ENCODE measurements at places on chromosomes 11 and 22.
A peak's percentile ranks its signal among the peaks of the same experiment; 100 is the strongest.

- no peak for DNase-seq
These were observed 74.1 kb downstream of the CDKN1C start for GRCh38 chr11:2811206-2812091.

DNA sequence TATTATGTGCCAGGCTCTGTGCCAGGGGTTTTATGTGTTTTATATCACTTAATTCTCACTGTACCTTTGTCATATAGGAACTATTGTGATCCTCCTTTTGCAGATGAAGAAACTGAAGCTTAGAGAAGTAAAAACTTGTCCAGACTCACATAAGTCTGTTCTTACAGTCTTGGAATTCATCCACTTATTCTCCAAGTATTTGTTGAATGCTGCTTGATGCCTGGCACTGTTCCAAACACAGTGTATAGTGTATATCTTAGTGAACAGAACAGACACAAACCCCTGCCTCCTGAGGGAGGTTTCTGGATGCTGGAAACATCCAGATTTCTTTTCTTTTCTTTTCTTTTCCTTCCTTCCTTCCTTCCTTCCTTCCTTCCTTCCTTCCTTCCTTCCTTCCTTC is 29.0 kb upstream of the FGF3 start:
- no peak for DNase-seq

- no peak for DNase-seq
These were observed 186.1 kb downstream of the TMEM135 start for GRCh38 chr11:87223816-87224215.

DNA sequence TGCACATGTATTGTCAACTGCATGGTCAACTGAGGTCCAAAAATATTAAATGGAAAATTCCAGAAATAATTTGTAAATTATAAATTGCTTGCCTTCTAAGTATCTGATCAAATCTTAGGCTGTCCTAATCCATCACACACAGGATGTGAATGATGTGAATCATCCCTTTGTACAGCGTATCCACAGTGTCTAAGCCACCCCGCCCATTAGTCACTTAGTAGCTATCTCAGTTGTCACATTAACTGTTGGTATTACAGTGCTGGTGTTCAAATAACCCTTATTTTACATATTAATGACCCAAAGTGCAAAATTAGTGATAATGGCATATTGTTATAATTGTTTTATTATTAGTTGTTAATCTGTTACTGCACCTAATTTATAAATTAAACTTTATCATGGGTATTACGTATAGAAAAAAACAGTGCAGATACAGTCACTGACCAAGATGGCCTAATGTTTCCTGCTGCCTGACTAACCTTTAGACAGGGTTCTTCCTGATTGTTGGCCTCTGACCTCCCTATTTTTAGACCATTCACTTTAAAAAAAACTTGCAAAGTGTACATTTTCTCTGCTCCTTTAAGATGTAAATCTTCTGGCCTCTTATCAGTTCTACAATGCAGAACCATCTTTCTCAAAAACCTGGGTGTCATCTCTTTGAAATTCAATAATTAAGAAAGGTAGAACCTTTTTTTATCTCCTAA is 2.9 kb upstream of the SVIP start:
- no peak for DNase-seq

DNA sequence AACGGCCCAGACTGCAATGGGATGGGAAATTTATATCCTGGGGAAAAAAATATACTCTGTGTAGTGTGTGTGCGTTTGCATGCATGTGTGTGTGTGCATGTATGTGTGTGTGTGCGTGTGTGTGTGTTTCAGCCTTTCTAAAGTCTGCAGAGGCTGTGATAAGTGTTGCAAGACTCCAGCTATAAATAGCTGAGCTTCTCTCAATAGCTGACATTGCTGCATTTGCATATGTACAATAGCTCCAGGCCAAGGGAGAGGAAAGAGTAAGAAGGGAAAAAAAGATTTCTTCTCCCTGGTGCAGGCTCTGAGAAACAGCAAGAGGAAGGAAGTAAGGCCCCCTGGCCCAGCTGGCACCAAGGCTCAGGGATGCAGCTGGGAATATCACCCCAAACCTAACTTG is 483.0 kb downstream of the MN1 start:
- DNase-seq = no peak

DNA sequence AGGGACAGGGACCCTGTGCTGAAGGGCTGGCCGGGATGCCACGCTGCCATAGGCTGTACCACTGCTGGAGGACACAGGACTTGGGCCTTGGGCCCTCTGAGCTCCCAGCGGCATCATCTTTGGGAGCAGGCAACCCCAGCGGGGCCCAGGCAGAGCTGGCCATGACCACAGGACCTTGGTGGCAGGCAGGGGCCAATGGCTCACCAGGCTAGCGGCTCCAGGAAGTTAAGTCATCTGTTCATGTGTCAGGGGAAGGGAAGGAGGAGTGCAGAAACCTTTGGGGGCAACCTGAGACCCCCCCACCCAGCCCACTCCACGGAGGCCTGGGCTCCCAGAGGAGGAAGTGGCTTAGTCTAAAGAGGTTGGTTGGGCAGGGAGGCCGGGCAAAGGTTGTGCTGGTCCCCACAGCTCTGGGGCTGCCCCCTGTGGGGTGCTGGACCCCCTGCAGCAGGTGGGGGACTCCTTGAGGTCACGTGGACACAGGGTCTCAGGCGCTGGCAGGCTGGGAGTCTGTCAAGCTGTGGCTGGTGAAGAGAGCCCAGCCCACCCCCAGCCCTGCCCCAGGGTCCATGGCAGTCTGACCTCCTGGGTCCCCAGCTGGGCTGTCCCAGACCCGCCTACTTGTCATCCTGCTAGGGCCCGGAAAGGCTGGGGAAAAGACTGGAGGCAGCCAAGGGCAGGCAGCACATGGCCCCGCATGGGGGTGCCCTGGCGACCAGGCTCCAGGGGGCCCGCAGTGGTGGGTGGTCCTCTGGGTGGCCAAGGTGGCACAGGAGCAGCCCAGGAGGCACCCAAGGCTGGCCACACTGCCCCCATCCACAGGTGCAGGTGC is 184.3 kb downstream of the IGLL1 start:
- no peak for DNase-seq

DNA sequence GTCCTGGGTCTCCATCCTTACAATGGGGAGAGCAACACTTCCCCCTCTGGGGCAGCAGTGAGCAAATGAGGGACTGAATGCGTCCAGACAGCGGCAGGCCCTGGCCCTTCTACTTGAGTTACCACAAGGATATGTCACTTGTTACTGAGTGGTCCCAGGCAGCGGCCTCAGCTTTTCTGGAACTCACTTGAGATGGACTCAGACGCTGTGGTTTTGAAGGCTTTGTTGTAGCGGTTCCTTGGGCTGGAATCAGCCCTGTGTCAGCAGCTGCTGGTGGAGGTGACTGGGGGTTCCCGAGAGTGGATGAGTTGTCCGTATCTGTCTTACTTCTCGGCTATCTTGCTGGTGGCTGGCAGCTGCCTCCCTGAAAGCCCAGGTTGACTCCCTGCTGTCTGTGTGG is 77.0 kb downstream of the MICAL2 start:
- DNase-seq = no peak

GRCh38 chr22:42645341-42645937 is 3.8 kb downstream of the CYB5R3 start:
- no peak for DNase-seq

DNA sequence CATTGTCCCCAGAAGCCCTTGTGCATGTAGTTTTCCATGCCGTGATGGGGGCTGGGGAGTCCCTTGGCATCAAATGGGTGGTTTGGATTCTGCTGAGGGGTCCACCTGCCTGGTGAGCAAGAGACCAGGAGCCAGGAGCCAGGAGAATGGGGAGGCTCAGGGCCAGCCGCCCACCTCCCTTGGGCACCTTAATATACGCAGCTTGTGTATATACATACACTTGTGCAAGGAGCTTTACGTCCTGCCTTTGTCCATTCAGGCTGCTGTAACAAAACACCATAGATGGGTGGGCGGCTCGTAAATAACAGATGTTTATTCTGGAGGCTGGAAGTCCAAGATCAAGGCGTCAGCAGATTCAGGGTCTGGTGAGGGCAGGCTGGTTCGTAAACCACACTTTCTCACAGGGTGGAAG is 62.5 kb downstream of the SMIM38 start:
- DNase-seq = peak; percentile 0
